ENCODE measurements at places on chromosomes 6 and 20.

GRCh38 chr6:16764188-16764950 lies 3.1 kb upstream of the ATXN1 start:
- DNase-seq = no peak

GRCh38 chr6:148166339-148166968 lies 176.2 kb upstream of the SASH1 start:
- DNase-seq = no peak

DNA sequence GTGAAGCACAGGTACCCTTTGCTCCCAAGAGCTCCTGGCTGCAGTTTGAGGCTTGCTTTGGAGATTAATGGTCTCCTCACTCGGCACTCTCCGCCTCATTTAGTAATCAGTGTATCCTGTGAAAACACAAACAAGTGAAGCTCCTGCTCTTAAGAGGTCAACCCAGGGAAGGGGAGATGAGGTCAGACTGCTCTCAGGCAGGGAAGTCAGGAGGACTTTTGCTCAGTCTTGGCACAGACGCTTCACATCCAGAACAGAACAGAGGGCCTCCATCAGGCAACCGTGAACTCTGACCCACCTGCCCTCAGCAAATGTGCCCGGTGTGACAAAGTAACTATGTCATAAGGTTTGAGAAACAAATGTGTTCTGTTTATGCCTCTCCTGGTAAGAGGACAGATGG lies 428.8 kb upstream of the JARID2 start:
- no peak for DNase-seq

DNA sequence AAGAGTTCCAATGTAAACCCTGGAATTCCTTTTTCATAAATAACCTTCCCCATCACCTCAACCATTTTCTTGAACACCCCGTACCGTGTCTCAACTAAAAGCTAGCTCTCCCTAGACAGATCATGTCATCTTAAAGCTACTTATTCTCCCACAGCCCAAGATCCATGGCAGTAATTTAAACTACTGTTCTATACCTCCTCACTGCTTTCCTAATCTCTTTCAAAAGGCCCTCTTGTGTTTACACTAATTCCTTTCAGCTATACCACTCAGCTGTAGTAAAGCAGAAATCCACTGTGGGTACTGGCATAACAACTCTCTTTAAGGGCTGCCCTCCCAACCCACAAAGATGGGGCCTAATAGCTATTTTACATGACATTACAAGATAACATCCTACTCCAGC lies 67.5 kb downstream of the RNGTT start:
- DNase-seq = no peak

- no peak for DNase-seq
Observed at GRCh38 chr6:169159331-169159730, 94.3 kb downstream of the THBS2 start.

GRCh38 chr20:38680500-38681306 lies 43.6 kb upstream of the SLC32A1 start:
- no peak for DNase-seq

GRCh38 chr20:4088766-4089165 lies 73.4 kb upstream of the RNF24 start:
- no peak for DNase-seq

GRCh38 chr6:53378208-53378607 lies 29.5 kb upstream of the ELOVL5 start:
- DNase-seq = no peak

DNA sequence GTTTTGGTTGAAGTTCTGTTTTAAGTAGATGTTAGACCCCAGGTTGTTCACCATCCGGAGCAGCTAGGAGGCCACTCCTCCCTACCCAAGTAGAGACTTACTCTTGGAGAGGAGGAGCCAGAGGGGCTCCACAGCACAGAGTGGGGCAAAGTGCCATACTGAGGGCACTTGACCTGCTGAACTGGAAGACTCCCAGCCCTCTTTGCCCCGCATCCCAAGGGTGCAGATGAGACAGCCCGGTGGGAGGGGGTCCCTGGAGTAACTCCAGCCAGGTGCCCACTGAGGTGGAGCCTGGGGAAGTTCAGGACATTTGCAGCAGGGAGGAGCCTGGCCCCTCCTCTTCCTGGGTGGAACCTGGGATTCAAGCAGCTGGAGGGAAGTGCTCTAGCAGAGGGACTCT lies 102.1 kb upstream of the GPR6 start:
- no peak for DNase-seq

DNA sequence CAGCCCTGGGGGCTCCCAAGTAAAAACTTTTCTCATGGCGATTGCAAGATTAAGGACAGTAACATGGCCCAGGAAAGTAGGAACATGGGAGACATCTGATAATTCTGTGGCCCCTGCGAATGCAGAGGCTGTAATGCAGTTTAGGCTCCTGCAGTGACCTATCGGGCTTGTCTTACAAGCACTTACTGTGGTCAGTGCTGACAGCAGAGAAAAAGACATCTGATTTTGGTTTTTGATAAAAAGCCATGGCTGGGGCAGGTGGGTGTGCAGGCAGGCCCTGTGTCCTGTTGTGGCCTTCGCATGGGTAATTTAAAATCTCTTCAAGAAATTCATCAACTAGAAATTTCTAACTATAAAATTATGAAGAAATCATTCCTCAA lies 19.3 kb upstream of the CCN6 start:
- DNase-seq = no peak

GRCh38 chr6:75830959-75831885 lies 82.2 kb downstream of the MYO6 start:
- no peak for DNase-seq

DNA sequence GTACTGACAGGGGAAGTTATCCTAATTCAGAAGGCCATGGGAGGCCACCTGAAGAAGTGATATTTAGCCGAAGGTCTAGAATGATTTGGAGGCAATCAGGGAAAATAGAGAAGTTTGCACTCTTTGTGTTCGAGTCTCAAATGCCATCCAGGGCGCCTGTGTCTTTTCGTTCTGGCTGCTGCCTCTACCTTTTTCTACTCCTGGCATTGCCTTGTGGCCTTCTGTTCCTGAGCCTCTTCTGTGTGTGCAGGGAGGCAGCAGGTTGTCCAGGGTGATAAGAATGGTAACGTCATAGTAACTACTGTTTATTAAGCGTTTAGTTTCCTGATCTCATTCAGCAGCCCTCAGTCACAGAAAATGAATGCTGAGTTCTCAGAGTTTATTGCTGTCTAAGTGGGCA lies 252.1 kb downstream of the FARS2 start:
- DNase-seq = no peak

DNA sequence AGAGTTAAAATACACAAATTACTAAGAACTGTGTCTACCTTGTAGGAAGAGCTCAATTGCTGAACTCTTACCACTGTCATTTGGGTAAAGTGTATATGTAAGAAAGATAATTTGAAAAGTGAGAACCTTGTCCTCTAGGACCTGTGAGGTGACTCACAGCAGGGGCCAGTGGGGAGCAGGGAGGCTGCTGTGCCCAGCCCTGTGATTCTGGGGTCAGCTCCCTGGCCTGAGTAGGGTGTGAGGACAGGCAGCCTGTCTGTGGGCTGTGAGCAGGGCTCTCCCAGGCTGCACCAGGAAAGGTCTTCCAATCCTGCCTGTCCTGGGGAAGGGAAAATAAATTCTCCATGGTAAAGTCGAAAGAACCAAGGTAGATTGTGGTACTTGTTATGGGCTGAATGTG lies 27.3 kb upstream of the SIRPG start:
- DNase-seq = no peak

- no peak for DNase-seq
Observed at GRCh38 chr6:44211284-44211683, 5.4 kb upstream of the MYMX start.

DNA sequence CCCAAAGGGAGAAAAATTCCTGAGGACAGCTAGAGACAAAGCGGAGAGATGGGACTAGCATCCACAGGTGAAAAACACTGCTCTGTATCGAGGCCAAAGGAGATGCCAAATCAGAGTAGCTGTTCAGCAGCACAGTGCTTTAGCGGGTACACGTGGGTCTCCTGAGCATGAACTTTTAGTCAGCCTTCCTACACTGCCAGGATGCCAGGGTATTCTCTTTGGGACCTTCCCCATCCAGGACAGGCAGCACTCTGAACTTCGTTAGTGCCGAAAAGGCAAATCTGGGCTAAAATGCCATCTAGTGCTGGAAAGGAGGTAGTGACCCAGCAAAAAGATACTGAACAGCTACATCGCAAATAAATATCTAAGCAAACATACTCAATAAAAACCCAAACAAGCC lies 64.9 kb downstream of the C6orf58 start:
- no peak for DNase-seq

GRCh38 chr20:31605902-31606803 lies 1.1 kb downstream of the ID1 start:
- DNase-seq = peak; percentile 11

DNA sequence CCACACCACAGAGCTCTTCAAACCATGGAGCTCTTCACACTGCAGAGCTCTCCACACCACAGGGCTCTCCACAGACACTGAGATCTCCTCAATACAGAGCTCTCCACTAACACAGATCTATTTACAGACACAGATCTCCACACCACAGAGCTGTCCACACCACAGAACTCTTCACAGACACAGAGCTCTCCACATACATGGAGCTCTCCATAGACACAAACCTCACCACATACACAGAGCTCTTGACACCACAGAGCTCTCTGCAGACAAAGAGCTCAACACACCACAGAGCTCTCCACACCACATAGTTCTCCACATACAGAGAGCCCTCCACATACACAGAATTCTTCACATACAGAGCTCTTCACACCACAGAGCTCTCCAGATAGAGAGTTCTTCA lies 53.0 kb downstream of the ERMARD start:
- DNase-seq = no peak

- no peak for DNase-seq
Observed at GRCh38 chr6:89398762-89399525, 13.1 kb downstream of the RRAGD start.

GRCh38 chr6:85390775-85391174 lies 59.1 kb upstream of the NT5E start:
- no peak for DNase-seq

DNA sequence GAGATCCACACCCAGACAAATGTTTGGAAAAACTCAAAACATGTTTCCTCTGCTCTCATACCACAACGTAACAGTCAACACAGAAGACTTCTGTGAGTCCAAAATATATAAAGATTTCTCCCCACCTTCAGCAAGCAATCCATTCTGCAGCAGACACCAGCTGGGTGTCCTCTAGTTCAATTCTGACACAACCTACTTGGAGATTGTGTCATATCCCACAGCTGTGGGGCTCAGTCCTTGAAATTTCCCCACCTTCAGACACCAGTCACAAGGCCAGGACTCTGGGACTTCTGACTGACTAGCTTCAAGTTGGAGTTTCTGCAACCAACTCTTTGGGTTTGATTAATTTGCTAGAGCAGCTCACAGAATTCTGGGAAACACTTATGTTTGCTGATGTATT lies 244.8 kb upstream of the CDYL start:
- no peak for DNase-seq

- no peak for DNase-seq
Observed at GRCh38 chr20:9409352-9409751, 105.0 kb upstream of the LAMP5 start.

DNA sequence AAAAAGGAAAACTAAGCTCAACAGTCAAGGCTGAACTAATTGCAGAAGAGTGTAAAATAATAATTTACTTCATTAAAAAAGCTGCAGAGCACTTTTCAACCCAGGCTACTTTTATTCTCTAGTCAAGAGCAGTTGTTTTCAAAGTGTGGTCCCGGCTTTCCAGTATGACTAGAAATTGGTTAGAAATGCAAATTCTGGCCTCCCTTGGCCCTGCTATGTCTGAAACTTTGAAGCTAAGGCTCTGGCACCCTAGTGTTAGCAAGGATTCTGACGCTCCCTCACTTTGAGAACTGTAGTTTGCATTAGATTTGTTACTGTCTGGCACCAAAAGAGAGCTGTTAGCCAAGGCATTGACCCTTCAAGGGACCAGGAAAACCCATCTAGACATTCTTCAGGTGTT lies 9.5 kb upstream of the NXT1 start:
- no peak for DNase-seq

GRCh38 chr6:31927863-31928671 lies 550 bp downstream of the C2 start:
- no peak for DNase-seq

DNA sequence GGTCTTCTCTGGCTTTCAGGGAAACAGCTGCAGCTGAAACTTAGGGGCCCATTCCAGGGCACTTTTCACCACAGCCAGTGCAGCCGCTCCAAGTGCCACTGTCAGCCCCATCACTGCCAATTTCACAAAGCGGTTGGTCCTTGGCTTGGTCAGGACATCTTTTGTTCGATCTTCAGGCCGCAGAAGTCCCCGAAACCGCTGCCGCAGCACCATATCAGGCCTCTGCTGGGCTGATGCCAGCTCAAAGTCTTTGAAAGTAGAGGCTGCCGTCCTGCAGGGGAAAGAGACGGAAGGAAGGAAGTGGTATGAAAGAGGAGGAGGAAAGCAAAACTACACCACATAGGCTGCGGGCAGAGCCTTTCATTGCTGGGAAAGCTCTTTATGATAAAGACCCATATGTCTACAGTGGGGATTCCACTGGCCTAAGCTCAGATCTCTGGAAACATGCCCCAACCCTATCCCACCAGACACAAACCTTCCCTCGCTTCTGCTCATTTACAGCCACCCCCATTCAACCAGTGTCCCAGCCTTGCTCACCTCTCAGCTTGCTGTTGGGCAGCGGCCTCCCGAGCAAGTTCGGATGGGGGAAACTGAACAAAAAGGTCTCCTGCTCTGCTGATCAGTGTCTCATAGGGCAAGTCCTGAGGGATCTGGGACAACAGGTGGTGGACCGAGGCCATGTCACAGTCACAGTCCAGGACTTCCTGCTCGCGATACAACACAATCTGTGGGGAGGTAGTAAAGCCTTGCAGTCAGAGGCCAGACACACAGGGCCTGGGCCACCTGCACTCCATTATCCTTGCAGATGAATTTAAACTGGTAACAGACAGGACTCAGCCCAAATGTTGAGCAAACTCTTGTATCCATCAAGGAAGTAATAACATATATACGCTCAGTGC lies 23.5 kb downstream of the TBC1D20 start:
- DNase-seq = peak; percentile 73

- DNase-seq = no peak
Observed at GRCh38 chr6:101435038-101435437, 41.5 kb downstream of the GRIK2 start.

- no peak for DNase-seq
Observed at GRCh38 chr6:43013097-43013842, 476 bp downstream of the MEA1 start.

GRCh38 chr6:27295301-27296079 lies 16.6 kb downstream of the POM121L2 start:
- no peak for DNase-seq

DNA sequence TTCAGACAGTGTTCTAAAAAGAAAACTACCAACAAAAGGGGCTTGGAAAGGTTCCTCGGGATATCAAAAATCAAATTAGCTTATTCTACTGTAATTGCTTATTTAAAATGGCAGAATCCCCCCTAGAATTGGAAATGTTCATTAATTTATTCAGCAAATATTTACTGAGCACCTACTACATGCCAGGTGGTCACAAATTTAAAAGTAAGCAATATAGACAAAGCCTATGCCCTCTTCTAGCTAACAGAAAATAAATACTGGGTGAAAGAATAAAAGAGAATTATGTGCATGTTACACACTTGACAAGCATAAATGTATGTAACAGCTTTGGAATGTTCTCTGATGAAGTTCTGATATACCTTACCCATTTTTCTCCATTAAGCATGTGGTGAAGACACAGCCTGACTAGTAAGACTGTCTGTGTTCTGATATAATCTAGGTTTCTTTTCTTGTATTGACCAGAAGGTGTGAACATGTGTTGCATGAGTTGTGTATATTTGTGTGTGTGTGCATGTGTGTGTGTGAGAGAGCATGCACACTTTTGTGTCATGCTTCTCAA lies 606.7 kb upstream of the CITED2 start:
- no peak for DNase-seq

GRCh38 chr6:31851485-31851832 lies 11.2 kb downstream of the NEU1 start:
- no peak for DNase-seq

GRCh38 chr20:1212023-1212422 lies 8.8 kb downstream of the C20orf202 start:
- DNase-seq = no peak

All from CD8-positive, alpha-beta memory T cell (primary cell).